Stimulated activated CD4-positive, alpha-beta T cell treated with anti-CD3 and anti-CD28 coated beads, Interleukin-4, amount 100 ng/mL, for 48 hours (primary cell): ENCODE measurements at places on chromosomes 2 and 18.

- DNase-seq, result no peak
These were observed 127.7 kb downstream of the RHBDD1 start for GRCh38 chr2:226963528-226963927.

- DNase-seq, result no peak
These were observed 194.4 kb downstream of the RNF144A start for GRCh38 chr2:7111626-7112025.

- DNase-seq, result no peak
These were observed 37.6 kb upstream of the RIOK3 start for GRCh38 chr18:23415515-23415914.

DNA sequence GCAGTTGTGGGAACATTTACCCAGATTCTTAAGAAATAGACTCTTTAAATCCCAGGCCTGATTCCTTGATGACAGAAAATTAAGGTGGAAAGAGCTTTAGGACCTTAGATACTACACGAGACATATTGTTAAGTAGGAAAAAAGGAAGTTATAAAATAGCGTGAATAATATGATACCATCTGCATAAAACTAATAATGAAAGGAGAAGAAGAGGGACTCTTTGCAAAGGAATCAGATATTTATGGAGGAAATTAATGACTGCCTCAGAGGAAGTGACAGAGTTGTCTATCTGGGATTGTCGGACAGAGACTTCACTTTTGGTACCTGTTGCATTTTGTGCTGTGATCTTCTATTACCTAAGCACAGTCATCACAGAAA, 20.8 kb downstream of the APCDD1 start:
- DNase-seq, result no peak

DNA sequence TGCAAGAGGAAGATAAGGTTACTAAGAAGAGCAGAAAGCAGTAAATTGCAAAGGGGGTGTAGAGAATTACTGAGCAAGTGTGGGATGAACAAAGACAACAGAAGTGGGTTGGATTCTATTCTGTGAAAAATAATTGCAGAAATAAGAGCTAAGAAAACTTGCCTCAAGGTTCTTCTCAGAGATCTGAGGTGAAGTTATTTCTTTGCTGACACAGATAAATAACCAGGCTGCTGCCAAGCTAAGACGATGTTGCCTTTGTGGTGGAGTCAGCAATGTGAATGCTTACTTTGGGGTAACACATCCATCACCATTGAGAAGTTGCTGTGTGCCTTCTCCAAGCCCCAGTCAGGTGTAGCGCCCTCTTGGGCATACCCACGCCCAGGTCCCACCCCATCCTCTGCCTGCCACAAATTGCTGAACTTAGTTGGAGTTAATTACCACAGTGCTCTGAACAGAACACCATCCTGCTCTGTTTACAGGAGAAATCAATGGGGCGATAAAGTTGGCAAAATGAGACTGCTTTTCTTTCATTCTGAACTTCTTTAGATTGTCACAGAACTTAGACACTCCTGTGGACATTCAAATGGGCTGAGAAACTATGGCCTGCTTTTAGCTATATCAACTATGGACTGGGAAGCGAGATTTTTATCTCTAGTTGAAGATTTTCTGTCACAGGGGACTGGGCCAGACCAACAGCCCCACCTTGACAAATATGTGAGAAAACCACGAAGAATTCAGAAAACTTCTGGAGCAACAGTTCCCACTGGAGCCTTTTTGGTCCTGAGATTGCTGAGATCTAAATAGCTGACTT, 283.6 kb downstream of the TMX3 start:
- DNase-seq, result no peak

DNA sequence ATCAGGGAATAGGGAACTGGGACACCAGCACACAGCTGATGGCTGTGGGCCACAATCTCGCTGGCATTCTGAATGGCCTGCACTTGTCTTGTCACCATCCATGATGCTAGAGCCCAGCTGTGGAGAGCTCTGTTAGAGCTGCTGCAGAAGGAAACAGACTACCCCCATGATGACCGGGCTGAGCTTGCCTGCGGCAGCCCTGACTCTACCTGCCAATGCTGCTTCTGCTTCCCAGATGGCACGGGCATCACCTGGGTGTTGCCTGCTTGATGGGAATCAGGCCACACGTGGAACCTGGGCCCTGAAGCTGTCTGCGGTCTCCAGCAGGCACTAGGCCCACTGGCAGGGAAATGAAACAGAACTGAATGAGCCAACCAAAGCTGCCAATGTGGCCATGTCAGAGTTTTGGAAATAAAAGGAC, 11.2 kb upstream of the DAW1 start:
- no peak for DNase-seq

DNA sequence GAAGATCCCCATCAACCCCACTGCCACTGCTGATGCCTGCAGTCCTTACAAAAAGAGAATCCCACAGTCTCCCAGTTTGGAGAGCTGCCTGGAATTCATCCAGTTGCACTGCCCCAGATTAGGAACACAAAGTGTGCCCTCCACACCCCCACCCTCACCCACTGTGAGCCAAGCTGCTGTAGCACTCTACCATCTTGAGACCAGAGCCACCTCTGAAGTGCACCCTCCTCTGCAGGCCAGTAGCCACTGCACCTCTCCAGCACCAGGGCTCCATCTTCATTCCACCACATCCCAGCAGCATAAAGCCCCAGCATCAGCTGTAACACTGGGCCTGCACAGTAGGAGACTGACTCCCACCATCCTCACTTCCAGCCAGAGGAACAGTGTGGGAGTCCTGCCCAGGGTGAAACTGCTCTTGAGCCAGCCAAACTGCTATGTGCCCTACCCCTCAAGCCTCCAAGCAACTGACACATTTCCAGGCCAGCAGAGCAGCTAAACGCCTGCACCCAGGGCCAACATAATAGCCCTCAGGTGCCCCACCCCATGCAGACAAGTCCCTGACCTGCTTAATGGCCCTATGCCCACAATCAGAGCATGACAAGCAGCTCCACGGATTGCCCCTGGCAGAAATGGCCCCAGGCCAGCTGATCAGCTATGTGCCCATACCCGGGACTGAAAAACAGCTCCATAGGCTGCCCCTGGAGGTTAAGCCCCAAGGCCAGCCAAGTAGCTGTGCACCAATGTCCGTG, 206.0 kb downstream of the ATAD2B start:
- DNase-seq, result no peak

- no peak for DNase-seq
These were observed 169.0 kb upstream of the HAAO start for GRCh38 chr2:42961385-42961811.

DNA sequence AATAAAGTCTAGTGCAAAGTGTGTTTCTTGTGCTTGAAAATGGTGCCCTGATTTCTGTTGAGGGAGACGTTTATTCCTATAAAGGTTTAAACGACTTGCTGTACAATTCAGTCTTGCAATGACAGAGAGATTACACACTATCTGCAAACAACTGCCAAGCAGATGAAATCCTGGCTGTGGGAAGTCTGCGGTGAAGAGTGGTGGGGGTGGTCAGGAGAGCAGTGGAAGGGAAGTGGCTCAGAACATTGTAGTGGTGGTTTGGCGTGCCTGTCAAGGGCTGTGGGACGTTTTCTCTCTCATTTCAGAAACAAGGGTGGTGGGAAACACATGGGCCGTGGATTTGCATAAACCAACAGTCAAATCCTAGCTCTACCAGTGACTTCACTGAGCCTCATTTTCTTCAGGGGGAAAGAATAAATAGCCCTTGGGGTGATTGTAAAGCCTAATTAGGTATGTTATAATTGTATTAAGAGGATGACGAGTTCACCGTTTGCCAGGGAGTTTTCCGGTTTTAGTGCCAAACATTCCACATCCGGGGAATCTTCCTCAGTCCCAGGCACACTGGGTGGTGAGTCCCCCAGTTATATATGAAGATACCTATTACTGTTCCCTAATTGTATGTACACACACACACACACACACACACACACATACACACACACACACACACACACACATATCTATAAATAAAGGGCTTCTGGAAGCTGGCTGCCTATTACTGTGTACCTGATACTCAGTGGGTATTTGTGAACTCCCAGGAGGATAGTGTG, 115.0 kb downstream of the SPTBN1 start:
- DNase-seq, result peak; percentile 57

DNA sequence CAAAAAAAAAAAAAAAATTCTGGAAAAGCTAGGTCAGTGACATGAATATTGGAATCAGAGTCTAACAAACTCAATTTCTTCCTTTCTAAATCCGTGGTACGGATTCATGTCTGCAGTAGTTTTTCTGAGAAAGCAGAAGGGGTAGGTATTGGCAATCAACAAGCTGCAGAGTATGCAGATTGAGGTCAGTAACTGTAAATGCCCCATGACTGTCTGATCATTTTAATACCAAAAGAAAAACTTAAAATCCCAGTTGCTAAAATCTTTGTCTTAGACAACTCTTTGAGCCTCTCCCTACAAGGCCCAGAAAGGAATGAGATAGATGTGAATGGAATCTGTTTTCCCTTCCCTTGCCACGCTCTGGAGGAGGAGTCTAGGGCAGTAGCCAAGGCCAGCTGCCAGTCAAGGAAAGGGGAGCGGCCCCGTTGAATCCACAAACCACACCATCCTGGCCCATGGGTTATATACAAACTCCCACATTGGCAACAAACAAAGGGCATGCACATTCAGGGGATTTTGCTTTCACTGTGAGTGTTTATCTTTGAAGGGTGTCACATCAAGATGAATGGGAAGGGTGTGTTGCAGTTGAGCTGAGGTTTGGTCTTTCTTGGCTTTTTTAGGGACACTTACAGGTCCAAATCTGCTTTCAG, 6.1 kb upstream of the CASP8 start:
- DNase-seq, result no peak

DNA sequence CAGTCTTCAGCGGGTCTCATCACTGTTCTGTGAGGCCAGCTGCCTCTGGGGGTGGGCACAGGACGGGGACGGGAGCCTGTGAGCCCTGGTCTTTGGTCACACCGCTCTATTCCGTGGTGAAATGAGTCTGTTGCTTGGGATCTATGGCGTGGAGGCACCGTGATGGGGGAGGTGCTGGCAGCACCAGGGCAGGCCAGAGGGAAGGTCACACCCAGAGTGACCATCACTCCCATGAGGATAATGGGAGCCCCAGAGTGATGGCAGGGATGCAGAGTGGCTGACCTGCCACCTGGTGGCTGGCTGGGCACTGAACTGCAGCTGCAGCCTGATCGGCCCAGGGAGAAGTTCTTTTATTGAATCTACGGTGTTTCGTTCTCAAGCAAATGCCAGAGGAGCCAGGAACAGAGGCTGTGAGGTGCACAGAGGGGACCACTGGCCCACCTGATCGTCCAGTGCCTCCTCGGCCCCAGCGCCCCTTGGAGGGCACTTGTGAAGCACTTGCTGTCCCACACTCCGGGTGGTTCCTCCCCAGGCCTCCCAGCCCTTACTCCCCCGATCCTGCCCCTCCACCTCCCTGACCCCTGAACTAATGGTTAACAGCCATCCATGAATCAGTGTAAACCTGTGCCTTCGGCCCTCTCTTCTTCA, 17.9 kb downstream of the KCNIP3 start:
- no peak for DNase-seq

GRCh38 chr2:134771313-134771801, 52.6 kb upstream of the TMEM163 start:
- no peak for DNase-seq

GRCh38 chr18:11871501-11871900, 20.3 kb downstream of the CHMP1B start:
- no peak for DNase-seq

- DNase-seq, result no peak
These were observed 803.9 kb upstream of the POU3F3 start for GRCh38 chr2:104049981-104050380.
